ENCODE measurements at places on chromosomes 11 and 22.

- DNase-seq: no peak
These were observed 30.6 kb downstream of the CACNA1I start for GRCh38 chr22:39601180-39601535.

- DNase-seq: no peak
These were observed 1.9 kb upstream of the PTGDR2 start for GRCh38 chr11:60857378-60858232.

DNA sequence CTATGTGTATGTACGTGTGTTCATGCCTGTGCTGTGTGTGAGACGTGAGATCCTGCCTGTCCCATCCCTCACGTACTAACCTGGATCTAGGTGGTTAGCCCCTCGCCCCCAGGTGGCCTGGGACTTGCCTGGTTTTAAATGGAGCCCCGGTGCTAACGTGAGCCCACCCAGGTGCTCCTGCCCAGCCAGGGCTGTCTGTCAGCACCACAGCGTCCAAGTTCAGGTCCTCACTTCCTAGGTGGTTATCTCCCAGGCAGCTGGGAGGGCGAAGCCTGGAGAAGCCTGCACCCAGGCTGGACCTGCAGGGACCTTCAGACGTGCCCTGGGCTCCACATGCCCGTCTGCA lies 86.0 kb downstream of the KCNQ1 start:
- no peak for DNase-seq

DNA sequence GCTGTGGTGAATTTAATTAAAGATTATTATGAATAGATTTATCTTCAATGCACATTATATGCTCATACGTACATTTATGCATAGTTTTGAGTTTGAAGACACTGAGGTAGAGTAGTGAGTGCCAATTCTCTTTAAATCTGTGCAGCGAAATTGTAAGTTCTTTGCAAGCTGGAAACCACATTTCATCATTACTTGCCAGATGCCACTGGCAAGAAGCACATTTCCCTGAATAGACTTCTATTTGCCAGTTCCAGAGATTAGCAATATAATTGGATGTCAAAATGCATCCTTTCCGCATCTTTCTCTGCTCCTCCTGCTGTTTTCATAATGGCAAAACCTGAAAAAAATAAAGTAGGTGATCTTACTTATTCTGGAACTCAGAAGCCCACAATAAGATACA lies 448.0 kb downstream of the LUZP2 start:
- DNase-seq: no peak

DNA sequence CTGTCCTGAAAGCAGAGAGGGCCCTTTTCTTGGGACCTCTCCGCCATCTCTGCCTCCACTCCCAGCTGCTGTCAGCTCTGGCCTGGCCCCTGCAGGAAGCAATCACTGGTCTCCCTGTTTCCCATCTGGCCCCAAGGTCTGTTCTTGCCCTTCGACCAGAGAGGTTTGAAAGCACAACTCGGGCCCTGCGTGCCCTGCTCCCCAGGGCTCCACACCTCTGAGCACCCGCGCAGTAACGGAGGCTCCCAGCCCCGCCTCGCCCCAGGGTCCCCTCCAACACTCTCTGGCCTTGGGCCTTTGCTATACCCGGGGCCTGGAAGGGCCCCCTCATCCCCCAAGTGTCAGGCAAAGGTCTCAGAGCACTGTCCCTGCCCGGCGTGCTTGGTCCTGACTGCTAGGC lies 7.8 kb upstream of the CD81 start:
- DNase-seq: no peak

GRCh38 chr11:12232817-12233601 lies 122.6 kb downstream of the MICAL2 start:
- no peak for DNase-seq

- peak; percentile 37 for DNase-seq
These were observed 145.0 kb upstream of the THY1 start for GRCh38 chr11:119567688-119568582.

DNA sequence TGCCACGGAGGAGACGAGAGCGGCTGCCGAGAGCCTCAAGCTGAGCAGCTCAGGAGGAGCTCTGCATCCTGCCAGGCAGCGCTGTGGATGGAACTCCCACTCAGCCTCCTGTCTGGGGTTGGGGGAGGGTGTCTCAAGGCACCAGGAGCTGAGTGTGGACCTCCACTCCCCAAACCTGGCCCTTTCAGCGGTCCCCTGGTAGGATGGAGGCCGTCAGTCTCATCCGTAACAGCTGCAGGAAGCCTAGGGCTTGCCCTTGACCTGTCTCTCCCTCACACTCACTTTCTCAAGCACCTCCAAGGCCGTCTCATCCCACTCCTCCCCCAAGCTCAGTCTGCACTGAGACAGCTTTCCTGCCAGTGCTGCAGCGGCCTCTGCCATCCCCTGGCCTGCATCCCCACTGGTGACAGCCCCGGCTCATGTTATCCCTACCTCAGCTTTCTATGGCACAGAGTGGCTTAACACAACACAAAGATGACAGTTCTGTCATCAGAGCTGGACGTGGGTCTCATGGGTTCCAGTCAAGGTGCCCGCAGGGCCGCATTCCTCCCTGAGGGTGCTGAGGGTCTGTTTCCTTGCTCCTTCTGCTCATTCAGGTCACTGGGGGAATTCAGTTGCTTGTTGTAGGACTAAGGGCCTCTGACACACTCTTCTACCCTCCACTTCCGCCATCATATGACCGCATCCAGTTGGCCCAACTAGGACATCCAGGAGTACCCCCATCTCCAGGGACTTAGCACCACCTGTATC lies 341.9 kb upstream of the B3GAT1 start:
- no peak for DNase-seq

GRCh38 chr22:24521791-24522245 lies 26.7 kb downstream of the UPB1 start:
- DNase-seq: peak; percentile 76

- DNase-seq: peak; percentile 50
These were observed 69.1 kb downstream of the FCHSD2 start for GRCh38 chr11:73072935-73073481.

DNA sequence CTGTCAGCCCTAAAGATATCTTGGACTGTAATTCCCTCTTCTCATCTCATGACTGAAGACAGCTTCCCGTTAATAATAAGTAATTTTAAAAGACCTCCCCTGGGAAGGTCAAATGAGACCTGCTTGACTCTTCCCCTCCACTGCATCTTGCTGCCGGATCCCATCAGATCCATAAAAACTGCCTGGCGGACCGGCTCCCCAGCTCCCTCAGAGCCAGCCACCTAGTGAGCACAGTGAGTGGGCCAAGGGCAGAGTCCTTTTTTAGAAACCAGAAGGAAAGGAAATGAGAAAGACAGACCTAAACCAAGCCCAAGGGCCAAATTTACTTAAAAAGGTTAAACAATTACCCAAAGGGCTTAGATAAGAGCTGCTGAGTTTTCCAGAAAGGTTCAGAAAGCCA lies 595.3 kb downstream of the OPCML start:
- DNase-seq: no peak

GRCh38 chr11:78192223-78192719 lies 3.6 kb downstream of the USP35 start:
- peak; percentile 71 for DNase-seq

- DNase-seq: peak; percentile 50
These were observed 499 bp downstream of the DLAT start for GRCh38 chr11:112025707-112026106.

DNA sequence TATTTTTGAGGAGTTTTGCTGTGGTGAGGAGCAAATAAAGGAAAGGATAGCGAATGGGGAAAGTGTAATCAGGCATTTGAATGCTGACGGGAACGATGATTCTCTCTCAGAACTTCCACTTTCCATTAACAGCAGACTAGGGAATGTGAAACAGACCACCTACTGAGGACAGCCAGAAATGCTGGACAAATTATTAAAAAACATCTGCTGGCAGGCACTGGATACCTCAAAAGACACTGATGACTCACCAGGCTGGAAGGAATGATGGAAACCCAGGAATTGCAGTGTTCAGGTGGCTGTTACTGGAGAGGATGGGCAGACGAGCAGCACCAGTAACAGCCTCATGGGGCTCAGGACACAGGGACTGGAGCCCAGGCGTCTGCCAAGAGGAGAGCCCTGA lies 33.4 kb downstream of the PLA2G6 start:
- DNase-seq: no peak

DNA sequence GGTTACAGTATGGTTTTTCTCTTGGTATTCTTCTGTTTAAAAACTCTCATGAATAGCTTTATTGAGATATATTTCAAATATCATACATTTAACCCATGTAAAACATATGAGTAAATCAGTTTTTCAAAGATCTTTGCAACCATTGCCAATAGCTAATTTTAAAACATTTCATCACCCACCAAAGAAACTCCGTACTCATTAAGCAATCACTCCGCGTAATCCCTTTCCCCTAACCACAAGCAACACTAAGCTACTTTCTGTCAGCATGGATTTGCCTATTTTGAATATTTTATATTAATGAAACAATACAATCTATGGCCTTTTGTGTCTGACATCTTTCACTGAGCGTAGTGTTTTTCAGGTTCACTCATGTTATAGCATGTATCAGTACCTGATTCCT lies 697.9 kb upstream of the ANO5 start:
- DNase-seq: peak; percentile 2

DNA sequence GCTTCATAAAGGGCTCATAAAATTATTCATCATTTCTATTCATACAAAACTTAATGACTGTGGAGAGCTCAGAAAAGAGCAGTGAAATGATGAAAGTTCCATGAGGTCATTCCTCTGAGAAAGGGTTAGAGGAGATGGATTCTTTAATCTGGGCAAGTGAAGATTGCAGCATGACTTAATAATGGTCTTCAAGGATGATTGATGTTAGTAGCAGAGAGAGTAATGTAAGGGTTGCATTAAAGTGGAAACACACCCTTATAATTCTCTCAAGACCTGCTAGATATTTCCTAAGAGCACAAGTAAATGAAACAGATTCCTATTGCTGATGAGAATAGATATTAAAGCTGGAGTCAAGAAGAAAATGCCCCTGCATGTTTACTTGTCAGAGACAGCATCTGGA lies 711.6 kb upstream of the ANO5 start:
- no peak for DNase-seq

DNA sequence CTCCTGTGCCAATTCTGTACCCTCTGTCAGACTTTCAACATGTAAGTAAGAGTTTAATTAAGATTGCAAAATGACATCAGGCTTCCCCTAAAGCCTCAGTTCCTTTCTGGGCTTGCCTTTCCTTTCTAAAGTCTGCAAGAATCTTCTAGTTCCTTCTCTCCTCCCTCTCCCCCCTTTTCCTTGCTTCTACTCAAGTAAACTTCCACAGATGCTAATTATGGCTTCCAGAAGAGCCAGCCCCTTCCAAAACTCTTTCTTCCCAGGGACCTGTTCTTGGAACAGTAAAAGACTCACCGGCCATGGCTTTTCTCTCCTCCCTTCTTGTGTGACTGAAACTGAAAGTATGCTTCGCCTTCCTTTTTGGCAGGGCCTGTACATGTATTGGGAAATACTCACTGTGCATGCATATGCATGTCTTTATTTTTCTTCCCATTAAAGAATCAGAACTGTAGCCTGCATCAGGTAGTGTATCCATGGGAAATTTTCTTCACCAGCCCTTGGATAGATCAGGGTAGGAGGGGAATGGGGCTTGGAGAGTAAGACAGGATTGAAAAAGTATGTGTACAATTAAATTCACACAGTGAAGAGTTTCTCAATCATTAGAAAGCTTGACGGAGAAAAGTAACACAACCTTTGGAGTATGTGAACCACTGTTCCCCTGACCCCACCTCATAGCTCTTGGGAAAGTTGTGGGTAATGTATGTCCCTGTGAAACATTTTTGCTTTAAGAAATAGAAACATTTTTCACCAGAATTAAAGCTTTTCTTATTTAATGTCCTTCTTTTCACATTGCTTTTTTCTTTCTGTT lies at the start of gene CASP1:
CASP1 (minus strand) TSS at position 332 of the 808 bp plus-strand sequence; CDS start at position 301, 31 bp downstream.
- peak; percentile 83 for DNase-seq

GRCh38 chr11:99406345-99406744 lies 385.6 kb downstream of the CNTN5 start:
- no peak for DNase-seq

DNA sequence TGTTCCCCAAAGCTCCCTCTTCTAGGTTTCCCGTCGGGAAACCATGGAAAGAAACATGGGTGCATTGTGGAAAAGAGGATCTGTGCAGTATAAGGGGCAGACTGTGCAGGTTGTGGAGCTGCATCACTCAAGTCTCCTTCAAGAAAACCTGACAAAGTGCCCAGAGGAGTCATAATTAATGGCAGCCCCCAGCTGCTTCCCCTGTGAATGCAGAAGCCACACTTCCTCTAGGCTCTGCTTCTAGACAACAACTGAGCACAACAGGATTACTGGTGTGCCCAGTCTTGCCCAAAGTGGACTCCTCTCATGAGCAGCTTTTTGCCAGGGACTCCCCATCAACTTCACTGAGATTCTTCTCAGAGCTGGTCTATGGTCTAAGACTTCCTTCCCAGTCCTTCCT lies 42.6 kb upstream of the SCUBE2 start:
- no peak for DNase-seq

DNA sequence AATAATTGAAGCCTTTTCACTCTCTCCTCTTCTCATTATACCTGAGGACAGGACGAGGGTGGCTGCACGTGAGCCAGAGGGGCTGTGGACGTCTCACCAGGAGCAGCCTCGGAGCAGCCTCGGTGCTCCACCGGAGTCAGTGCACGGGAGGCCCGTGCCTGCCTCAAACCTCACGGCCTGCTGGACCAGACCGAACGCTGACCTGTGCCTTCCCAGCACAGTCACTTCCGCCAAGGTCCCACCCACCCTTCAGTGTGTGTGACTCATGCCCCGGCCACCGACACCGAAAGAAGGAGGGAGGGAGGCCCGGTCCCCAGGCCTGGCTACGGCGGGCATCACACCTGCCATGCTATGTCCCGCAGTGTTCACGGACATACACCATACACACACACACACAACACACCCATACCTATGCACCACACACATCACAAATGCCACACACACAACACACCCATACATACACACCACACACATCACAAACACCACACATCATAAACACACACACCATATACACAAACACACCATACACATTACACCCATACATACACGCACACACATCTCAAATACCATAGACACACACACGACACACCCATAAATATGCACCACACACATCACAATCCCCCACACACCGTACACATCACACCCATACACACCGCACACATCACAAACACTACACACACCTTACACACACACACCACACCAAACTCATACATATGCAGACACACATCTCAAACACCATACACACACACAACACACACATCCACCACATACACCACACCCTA lies 1506.5 kb downstream of the TBC1D22A start:
- DNase-seq: no peak

GRCh38 chr11:106457727-106458126 lies 380.3 kb downstream of the AASDHPPT start:
- DNase-seq: no peak

GRCh38 chr11:119316016-119316728 lies 758 bp downstream of the MCAM start:
- DNase-seq: no peak

DNA sequence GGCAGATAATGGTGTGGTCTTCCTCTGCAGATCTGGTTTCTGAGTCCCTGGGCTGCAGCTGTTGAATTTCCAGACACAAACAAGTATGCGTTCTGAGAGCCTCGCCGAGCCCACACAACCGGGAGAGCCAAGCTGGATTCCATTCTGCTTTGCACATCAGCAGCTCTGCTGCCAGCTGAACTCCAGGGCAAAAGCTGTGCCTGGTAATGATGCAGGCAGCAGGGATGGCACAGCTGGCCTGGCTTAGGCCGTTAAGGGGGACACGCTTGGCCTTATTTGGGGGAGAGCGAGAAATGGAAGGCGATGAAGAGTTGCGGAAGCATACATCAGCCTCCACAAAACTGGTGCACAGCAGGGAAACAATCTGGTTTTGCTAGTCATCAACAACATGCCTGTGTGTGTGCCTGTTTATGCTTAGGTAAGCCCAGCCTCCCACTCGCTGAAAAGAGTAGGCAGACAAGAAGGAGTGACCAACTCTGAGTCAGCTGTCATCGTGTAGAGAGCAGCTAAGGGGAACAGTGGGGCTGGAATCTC lies 25.1 kb downstream of the ADAMTS8 start:
- no peak for DNase-seq

Measured in NB4 (cell line).